Jurkat, Clone E6-1 (cell line): ENCODE measurements at places on chromosomes 4 and X.
A peak's percentile ranks its signal among the peaks of the same experiment; 100 is the strongest.

DNA sequence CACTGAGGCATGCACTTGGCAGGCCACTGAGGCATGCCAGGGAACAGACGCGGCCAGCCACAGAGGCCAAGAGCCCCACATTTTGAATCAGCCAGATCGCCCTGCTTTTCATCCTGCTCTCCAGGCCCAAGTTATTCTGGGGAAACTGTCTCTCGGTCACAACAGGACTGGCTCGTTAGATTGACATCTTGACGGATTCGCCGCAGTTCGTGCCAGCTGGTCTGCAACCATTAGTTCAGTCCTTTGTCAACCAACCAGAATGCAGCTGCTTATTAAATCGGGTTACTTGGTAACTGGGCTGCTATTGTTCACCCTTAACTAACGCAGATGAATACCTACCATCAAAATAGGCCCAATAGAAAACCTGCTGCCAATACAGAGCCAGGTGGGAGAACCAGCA, 16.7 kb downstream of the CLDN34 start:
- DNase-seq: no peak

DNA sequence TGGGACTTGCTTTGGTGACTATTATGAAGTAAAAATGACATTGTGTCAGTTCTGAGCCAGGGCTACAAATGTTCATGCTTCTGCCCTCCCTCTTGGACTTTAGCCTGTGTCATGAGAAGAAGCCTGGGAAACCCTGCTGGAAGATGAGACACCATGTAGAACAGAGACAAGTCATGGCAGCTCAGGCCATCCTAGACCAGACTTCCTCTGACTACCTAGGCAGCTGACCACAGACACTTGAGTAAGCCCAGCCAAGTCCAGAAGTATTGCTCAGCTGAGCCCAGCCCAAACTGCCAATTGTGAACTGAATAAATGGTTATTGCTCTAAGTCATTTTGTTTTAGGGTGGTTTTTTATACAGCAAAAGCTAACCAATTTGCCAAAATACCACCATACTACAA, 467.6 kb upstream of the CNKSR2 start:
- DNase-seq: no peak

DNA sequence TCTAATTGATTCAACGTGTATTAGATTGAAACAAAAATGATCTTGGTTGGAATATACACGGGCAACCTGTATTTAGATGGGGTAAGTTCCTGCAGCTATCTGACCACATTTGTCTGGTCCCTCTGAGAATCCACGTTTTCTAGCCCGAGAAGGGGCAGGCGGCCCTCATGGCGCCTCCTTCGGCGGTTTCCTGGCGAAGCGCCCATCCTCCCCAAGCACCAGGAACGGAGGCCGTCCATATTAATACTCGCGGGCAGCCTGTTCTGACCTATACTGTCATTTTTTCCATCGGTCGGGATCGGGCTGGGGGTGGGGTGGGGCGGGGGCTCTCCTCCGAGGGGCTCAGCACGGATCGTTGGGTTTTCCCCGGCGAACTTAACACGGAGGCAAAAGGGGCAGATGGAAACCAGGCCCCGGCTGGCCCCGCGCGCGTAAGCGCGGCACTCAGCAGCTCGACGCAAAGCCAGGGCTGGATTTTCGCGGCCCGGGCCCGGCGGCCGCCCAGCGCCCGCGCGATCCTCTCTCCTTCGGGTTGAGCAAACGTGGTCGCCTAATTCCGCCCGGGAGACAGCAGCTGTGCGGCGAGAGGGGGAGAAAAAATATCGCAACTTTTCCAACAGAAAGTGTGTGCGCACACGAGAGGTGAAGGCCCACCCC, 77.2 kb upstream of the BCOR start:
- DNase-seq: peak; percentile 19

DNA sequence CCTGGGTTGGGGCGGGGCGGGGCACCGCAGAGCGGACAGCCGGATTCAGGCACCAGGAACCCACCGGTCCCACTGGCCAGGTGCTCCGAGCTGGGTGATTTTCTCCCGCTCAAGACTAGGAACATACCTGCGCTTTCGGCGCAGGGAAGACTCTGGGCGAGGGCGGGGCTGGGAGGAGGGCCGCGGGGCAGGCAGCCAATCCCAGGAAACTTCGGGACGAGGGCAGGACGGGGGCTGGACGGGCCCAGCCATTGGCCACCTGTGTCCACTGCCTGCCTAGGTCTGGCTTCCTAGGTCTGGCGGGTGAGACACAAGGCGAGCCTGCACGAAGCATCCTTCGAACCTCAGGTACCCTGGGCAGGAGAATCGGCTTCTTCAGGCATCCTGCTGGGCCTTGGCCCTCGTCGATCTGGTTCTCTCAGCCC, 274 bp upstream of the ERVMER34-1 start:
- DNase-seq: no peak

DNA sequence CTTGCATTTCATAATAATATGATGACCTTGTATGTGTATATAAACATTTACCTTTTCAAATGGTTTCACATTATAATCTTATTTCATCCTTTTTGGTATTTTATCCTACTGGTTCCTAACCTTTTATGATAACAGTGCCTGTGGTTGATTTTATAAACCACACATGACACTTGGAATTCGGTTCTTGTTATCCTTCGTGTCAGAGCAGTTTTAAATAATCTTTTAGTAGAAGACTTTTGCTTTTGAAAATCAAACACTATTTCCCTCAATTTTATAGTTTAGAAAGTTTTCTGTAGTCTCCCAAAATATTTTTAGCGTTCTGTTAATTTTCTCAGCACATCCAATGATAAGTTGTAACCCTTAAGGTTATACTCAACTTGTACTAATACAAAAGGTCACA, 676.8 kb downstream of the RAPGEF2 start:
- no peak for DNase-seq

GRCh38 chrX:54721424-54721823, 76.6 kb downstream of the ITIH6 start:
- DNase-seq: no peak

GRCh38 chrX:111504941-111505340, 6.5 kb upstream of the SERTM2 start:
- DNase-seq: no peak
